Thymus (tissue), 14 donors: ENCODE measurements at places on chromosomes 3 and 15.

- DNase-seq = no peak
Measured at GRCh38 chr3:187024536-187025226, 94.4 kb downstream of the ST6GAL1 start.

DNA sequence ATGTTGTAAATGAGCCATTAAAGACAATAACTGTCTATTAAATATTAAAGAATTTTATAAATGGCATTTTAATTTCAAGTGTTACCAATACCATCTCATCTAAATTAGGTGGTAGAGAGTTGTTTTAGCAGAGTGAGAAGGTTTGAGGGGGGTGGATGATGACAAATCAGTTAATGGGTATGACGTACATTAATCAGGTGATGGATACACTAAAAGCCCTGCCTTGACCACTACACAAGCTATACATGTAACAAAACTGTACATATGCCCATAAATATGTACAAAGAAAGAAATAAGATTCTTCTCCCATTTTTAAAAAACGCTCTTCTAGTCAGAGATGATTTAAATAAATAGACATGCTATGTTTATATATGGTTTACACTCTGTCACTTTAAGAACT, 40.0 kb downstream of the TAFA4 start:
- DNase-seq = no peak

DNA sequence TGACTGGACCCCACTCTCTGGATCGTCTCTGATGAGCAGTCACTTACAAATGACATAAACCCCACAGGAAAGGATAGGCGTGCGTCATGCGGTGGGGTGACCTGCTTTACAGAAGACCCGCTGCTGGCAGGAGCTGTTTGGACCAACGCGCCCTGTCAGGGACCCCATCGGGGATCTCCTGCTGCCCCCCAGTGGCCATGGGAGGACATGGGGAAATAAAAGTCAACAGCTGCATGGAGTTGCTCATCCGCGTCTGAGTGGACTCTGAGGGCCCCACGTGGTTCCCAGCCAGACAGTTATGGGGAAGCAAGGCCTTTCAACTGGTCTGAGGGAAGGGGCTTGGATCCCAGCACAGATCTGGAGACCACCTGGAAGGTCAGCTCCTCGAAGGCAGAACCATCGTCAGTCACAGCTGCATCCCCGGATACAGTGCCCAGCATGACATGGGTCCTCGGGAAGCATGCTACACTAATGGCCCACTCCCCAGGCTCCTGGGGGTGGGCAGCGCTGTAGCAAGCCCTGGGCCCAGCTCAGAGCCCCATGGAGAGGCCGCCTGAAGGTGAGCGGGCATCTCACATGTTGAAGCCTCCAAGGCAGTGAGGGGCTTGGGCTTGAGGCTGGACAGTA, 32.1 kb downstream of the PTH1R start:
- peak; percentile 73 for DNase-seq

GRCh38 chr3:24525022-24525421, 30.4 kb upstream of the THRB start:
- no peak for DNase-seq

DNA sequence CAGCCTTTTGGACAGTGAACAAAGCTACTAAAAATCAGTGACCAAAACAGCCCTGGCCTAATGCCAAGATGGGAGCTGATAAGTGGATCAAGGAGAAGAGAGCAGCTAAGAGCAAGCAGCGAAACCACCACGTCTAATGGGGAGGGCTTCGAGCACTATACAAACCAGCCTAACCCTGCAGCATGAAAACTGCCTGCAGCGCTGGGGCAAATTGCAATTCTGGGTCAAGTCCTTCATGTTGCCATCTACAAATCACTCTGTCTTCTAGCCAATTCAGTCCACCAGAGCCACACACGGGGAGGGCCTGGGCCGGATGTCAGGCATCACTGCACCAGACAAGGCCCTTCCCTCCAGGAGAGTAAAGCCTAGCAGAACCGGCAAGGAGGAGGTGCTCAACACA, 30.5 kb upstream of the SPATA12 start:
- DNase-seq = no peak

- DNase-seq = no peak
Measured at GRCh38 chr3:175059788-175060187, 200.7 kb downstream of the NAALADL2 start.

GRCh38 chr3:21152555-21152954, 598.5 kb downstream of the ZNF385D start:
- DNase-seq = no peak

GRCh38 chr3:191100516-191100915, 98.5 kb upstream of the OSTN start:
- no peak for DNase-seq

DNA sequence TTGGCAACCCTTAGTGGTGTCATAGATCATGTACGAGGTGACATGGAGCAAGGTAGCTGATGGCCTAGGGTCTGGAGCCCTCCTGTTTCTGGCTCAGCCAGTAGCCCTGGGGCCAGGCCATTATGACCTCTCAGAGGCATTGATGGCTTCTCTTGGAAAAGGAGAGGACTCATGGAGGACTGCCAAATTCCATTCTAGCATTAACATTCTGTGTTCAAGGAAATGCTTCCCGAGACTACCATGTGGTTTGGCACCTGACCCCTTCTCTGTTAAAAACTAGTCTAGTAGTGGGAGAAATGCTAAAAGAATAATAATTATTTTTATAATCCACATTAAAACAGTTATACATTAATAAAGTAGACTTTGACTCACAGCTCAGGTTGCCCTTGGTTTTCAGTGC, 40.2 kb upstream of the ADAMTSL3 start:
- no peak for DNase-seq

DNA sequence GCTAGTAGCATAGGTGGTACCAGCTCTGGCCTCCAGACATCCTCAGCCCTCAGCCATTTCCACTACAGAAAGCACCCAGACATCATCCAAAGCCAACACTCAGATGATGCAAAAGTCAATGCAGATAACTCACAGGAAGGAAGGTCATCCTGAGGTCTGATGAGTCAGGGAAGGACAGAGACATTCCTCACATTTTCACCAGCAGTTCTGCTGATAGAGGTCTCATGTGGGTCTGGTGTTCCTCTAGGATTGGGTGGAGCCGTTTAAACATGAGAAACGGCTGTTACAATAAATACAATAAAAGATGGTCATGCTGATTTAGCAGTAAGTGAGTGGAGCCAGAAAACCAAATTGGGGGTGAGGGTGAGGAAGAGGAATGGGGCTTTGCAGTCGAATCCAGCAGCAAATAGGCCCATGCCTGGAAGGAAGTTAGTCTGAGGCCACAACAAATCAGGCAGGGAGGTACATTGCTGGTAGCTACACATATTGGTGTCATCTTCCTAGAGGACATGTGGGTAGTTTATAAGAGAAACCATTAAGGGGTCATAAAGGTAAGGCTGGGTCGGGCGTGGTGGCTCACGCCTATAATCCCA, 33.3 kb upstream of the FLNB start:
- DNase-seq = no peak

DNA sequence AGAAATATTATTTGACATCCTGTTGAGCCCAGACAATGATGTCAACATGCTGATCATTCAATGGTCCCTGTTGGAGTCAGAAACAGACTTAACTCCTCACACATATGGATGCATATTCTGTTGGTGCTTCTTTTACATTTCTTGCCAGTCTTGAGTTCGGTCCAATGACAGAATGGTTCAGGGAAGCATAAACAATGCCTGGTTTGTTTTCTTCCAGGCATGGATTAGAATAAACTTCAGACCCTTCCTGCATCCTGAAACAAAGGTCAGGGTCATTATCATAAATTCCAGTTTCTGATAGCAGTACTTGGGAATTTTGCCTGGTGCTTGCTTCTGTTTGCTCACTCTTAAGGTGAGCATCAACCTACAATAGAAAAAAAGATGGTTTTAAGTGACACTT, 33.3 kb downstream of the BTLA start:
- no peak for DNase-seq

- no peak for DNase-seq
Measured at GRCh38 chr3:54322354-54322753, 200.0 kb downstream of the CACNA2D3 start.

- no peak for DNase-seq
Measured at GRCh38 chr3:99951701-99952100, 134.0 kb downstream of the CMSS1 start.

DNA sequence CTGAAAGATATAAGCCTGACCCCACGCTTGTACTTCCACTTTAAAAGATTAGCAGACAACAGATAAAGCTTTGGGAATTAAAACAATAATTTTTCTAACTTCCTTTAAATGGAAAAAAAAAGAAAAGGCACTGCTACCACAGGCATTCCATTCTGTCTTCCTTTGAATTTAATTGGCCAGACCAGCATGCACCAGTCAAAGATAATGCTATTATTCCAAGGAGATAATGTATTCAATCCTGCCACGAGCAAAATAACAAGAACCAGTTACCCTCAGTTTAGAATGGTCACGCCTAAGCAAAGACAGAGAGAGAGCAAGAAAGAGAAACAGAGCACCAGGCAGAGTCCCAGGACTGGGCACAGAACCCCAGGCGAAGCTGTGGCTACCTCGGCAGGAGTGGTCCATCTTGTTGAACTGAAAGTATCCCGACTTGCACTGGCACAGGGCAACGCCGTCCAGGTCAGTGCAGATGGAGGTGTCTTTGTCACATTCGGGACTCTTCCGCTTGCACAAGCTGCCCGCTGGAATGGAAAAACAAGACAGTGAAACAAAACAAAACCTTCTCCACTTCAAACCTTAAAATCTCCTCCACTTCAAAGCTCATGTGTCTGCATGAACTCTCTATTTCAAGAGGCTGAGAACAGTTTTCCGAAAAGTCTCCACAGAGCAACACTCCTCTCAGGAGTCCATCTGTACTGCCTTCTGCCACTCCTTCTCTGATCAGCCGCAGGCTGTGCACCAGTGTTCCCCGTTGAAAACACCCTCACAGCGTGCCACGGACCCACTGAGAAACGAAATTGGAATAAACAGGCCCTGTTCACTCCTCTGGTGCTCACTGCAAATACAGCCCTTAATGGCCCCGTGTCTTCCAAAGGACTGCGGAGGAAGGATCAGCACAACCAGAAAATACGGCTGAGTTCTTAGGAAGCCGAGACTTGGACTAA, 58.2 kb downstream of the HEG1 start:
- no peak for DNase-seq

DNA sequence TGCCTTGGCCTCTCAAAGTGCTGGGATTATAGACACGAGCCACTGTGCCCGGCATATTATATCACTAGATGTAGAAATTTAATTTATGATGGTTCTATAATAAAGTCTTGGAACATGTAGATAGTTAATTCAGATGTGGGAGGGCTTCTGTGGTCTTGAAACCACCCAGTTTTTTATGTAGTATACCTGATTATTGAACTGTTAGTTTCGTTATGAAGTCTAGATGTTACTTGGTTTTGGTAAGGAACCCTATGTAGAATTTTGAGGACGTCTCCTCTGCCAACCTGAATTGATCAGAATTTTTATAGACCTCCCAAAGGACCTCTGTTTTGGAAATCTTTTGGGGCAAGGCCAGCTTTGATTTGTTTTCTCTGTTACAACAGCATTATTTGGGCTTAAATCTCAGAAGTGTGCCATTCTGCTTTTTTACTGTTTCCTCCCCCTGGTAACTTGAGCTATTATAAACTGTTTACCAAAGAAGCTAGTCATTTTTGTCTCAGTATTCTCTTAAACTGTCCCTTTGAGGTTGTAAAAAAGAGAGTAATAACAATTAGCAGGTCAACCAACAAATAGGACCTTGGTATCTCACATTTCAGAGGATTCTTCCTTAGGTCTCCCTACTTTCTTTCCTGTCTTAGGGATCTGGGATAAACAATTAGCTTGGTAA, 20.8 kb downstream of the AKAP13 start:
- DNase-seq = no peak

DNA sequence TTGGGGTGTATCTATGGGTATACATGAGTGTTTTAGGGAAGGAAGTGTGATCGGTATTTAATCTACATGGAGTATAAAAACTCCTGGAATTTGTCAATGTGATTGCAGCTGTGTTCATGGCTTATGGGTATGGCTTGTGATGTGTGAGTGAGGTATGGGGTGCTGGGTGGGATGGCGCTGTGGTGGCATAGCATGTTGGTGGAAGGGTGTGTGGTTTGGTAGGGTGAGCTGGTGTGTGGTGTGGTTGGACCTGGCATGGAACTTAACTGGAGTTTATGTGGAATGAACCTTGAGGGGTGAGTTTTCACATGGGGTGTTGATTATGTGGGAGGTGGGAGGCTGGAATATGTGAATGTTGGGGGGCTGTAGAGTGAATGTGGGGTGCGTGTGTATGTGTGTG, 492 bp upstream of the MOBP start:
- DNase-seq = no peak

GRCh38 chr3:171850320-171850959, 7.3 kb downstream of the TMEM212 start:
- no peak for DNase-seq

DNA sequence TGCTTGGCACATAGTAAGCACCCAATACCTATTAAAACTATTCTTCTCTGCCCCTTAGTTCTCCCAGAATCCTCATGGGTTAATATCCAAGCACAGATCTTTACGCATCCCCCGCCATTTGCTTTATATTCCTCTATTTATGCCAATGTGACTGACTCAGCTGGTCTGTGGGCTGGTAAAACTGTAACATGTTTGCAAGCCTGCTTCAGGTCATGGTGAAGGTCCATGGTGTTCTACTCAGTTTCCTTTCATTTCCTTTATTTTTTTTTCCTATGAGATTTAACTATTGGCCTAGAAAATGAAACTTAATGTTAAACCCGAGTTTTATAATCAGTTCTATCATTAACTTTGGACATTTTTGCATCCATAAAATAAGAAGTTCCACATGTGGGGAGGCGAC, 47.0 kb downstream of the FRMD4B start:
- no peak for DNase-seq

DNA sequence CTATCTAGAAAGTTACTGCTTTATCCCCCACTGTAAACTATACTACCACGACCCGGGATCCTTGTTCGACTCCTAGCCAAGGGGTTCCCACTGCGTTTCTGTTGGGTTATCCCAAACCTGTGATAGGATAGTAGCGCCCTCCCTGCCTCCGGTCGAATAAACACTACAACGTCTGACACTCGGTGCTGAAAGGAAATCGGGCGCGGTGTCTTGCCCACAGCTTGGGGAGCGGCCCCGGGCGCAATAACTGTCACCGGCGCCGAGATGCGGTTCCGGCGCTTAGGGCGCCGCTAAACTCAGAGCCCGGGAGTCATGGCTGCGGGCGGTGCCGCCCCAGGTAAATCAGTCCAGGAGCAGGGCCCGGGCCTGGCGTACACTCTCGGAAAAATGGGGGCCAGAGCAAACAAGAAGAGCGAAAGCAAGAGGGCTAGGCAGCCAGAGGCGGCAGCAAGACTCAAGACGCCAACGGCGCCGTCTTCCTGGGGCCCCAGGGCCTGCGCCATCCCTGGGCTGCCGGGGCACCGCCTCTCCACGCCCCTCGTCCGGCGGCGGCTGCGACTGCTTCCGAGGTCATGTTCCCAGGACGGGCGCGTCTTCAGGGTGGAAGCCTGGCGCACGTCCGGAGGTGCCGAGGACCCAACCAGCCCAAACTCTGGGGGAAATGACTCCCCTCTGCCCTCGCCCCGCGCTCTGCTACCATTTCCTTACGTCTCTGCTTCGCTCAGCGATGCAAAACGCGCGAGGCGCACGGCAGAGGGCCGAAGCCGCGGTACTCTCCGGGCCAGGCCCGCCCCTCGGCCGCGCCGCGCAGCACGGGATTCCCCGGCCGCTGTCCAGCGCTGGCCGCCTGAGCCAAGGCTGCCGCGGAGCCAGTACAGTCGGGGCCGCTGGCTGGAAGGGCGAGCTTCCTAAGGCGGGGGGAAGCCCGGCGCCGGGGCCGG, at the start of gene DUT:
Gene DUT (plus strand): TSS at position 575 of the 941 bp plus-strand sequence. CDS start 87 bp downstream, at position 662.
- peak; percentile 69 for DNase-seq
